ENCODE measurements at places on chromosomes 1 and 21.

DNA sequence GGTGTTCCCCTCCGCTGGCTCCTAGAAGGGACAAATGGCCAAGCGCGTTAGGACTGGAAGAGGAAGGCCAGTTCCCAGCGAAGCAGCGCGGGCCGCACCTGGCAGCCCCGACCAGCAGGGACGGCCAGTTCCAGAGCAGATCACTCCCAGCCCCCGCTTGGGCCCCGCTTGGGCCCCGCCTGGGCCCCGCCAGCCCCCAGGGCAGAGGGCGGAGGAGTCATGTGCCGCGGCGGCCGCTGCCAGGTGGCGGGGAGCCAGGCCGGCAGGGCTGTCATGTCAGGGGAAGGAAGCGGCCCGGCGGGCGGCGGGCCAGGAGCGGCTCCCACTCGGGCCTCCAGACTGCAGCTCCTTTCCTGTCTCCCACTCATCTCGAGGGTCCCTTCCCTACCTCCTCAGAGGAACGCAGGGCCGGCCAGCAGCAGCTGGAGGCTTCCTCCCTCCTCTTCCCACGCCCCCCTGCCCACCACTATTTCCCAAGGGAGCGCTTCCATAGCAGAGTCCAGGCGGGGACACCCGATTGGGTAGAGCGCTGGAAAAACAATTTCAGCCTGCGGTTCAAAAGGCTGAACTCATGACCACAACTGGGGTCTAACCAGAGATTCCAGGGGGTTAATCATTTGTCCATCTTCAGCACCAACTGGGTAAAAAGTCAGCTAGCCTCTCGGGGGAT lies 16.5 kb downstream of the ZNF697 start:
- no peak for DNase-seq

GRCh38 chr1:39899611-39900538 lies 1.8 kb downstream of the MYCL start:
- no peak for DNase-seq

GRCh38 chr1:165697491-165697880 lies 876 bp downstream of the ALDH9A1 start:
- no peak for DNase-seq

GRCh38 chr21:17476006-17476405 lies 36.8 kb upstream of the CXADR start:
- no peak for DNase-seq

GRCh38 chr1:39089931-39090521 lies 63.9 kb downstream of the NDUFS5 start:
- no peak for DNase-seq

DNA sequence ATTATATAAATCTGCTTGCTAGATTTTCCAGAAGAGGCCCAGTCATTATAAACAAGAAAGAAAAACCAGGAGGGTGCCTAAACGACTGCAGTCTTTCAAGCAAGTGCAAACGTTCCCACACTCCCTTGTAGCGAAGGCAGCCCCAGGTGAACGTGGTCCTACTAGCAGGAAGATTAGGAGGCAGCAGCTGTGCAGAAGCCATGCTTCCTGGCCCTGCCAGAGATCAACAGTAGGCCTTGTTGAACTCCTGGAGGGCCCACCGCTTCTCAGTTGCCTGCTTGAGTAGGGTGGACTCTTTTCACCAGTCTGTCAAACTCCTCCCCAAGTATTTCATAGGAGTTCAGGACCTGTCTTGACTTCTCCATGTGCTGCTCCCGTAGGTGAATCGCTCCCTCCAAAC lies 163.0 kb upstream of the GORAB start:
- no peak for DNase-seq

DNA sequence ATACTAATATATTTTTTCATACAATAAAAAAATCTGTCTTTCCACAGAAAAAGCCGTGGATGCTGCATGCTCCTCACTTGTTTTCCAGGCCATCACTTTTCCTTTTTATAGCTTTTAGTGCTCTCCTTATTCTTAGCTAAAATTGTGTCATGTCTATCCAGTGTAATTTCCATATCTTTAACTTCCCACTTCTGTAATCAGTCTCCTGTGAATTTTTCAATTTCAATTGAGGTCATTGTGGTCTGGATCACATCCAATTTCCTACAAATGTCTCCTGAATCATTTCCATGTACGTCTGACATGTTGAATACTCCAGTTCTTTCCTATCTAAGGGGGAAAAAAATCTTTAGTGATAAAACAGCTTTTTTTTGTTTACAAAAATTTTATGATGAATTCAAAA lies 838.2 kb upstream of the B3GALT2 start:
- DNase-seq, result no peak

- no peak for DNase-seq
Measured at GRCh38 chr1:16101623-16102022, 28.2 kb upstream of the FAM131C start.

GRCh38 chr1:161198194-161198896 lies 509 bp downstream of the ADAMTS4 start:
- DNase-seq, result no peak

- DNase-seq, result no peak
Measured at GRCh38 chr21:33007747-33008146, 18.0 kb upstream of the OLIG2 start.
